Stimulated activated CD4-positive, alpha-beta T cell treated with anti-CD3 and anti-CD28 coated beads, Interleukin-2, amount 100 ng/mL, for 4 hours (primary cell): ENCODE measurements at places on chromosomes 3 and 15.
A peak's percentile ranks its signal among the peaks of the same experiment; 100 is the strongest.

DNA sequence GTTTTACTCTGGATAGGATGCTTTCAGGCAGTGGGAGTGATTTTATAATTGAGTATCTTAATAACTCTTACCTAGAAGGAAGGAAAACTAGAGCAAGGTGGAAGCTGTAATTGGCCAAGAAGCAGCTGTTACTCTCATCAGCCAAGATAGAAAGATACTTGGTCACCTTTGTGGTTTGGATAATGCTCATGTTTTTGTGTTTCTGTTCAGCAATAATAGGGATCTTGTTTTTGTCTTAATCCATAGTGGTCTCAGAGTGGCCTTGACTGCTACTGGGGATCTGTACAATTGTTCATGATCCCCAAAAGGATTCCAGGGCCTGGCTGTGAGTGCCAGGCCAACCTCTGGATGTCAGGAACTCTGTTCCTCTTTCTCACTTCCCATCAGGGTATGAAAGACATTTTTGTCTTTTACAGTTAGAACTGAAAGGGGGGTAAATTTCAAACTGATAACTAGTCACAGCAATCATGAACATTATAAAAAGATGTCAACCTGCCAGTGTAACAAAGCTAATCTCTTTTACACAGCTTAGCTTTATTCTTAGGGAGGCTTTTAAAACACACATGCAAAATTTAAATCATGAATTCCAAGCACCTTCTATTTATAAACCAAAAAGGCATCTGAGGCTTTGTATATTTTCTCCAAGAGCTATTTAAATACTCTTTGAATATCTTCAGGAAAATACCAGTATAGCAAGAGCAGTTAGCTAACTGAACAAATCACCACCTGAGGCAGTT, 6.0 kb downstream of the UBL7 start:
- no peak for DNase-seq

DNA sequence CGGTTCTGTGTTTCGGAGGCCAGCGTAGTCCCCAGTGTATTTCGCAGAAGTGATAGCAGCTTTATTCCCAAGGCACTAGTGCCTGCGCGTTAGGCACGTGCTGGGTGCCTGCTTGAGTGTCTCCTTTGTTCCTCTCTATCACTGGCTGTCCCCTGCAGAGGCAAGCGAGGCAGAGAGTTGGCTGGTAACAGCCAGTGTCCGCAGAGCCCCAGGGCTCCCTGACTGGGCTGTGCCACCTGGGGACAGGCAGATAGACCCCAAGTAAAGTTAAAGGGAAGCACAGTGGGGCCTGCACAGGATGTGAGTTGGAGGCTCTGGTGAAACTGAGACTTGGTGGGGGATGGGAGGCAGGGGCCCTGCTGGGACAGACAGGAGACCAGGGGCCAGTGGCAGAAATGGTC, 50.7 kb downstream of the APBA2 start:
- DNase-seq, result no peak

DNA sequence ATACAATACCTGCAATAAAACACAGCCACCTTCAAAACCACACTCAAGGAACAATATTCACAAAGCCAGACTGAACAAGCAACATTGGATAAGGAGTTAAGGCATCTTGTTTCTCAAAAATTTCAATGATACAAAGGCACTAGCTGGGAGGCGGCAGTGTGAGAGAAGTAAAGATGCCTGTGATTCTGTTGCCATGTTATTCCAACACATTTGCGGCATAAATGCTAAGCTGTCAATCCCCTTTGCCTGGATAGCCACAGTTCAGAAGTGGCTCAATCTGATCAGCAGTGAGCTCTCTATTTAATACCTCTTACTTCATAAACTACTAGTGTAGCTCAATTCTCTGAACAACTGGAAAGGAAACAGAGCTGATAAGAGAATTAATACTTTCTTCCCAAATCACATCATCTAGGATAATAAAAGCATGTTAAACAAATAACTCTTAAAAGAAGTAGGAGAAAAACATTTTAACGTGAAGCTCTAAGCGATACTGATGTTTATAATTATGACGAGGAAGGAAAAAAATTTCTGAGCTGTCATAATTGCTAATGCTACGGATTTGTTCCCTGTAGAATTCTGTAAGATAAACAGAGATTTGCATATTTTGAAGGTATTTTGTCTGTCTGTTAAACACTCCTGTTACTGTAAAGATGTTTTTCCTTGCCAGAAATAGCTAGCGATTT, 358.4 kb downstream of the FOXP1 start:
- no peak for DNase-seq

GRCh38 chr15:31435261-31435911, 108.8 kb downstream of the KLF13 start:
- DNase-seq, result peak; percentile 82

- no peak for DNase-seq
Measured at GRCh38 chr15:92429378-92430068, 35.8 kb downstream of the ST8SIA2 start.

- no peak for DNase-seq
Measured at GRCh38 chr3:11580645-11581044, 63.1 kb downstream of the VGLL4 start.
